ENCODE measurements at places on chromosomes 7 and 10.
A peak's percentile ranks its signal among the peaks of the same experiment; 100 is the strongest.

- DNase-seq: peak; percentile 50
Measured at GRCh38 chr10:61992671-61993668, 91.5 kb downstream of the ARID5B start.

DNA sequence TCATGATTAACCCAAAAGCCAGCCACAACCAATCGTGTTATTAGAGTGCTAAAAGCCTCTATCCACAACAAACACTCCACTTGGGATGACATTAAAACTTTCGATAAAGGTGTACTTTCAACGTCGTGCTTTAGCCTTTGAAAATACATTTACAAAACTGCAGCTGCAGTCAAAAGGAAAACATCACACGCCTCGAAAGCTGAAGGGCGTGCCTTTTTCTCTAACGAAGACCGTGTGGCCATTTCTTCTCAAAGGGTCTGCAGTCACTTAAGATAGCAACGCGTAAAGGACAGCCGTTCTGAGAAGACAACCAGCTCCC lies 1.1 kb downstream of the ARHGAP12 start:
- peak; percentile 5 for DNase-seq

GRCh38 chr7:157444011-157444842 lies 107.4 kb downstream of the DNAJB6 start:
- DNase-seq: no peak

GRCh38 chr10:17412323-17412722 lies 42.1 kb downstream of the ST8SIA6 start:
- DNase-seq: no peak

DNA sequence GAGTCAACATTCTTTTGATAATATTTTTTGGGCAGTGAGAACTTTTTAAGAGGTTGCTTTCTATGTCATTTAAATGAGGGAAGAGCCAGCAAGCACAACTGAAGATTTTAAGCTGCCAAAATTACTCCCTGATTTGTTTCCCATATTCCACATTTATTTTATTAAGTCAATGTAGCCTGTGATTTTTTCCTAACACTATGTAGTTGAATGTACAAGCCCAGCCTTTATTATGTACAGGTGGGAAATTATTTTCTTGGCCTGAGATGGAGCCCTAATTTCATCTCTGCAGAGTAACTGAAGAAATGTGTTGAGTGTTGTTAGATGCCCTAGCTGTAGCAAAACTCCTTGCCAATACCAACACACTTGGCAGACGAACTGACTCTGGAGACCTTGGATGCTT lies 83.1 kb upstream of the MINDY3 start:
- no peak for DNase-seq

DNA sequence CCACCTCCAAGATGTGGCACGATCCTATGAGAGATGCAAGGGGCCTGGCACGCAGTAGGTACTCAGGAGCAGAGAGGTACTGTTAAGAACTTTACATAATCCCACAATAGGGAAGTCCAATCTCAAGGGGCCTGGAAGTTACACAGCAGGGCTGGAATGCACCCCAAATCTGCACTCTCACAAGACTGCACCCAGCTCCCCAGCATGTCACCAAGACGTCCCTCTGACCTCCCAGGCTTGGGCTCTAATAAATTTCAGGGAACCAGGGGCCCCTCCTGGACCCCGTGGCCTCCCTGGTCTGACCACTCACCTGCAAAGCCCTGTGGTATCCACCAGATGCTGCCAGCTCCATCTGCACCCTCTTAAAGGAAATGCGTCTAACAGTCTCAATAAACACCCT lies 94.9 kb downstream of the OAT start:
- DNase-seq: no peak

GRCh38 chr10:88531392-88532052 lies 51.6 kb downstream of the RNLS start:
- no peak for DNase-seq

DNA sequence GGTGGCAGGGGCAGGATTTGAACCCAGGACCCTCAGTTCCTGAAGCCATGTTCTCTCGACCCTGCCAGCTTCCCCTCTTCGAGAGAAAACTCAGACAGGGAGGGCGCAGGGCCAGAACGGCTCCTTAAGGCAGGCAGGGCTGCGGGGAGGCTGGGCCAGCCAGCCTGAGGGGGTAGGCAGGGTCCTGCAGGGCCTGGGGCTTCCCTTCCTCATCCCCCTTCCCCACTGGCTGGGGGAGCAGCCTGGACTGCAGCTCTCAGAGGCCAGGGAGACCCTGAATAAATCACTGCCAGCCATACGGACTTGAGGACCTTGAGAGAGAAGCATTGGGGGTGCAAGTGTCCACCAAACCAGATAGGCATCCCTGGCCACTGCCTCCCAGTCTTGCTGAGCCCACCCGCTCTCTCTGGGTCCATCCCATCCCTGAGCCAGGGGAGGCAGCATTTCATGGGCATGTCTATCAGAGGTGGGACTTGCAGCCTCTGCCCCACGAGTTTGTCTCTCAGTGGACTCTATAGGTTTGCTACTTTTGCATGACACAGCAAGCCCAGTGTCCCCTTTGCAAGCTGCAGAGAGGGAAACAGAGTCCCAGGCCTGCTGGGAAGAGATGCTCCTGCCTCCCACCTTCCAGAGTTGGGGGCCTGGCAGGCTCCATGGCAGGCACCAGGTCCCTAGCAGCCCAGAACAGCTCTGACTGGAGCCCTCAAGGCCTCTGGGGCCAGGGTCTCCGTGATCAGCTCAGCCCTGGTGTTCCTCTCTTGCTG lies 70.9 kb downstream of the MYL10 start:
- DNase-seq: no peak

- no peak for DNase-seq
Measured at GRCh38 chr7:37212556-37212955, 236.1 kb downstream of the ELMO1 start.

GRCh38 chr7:18119985-18120384 lies 92.3 kb upstream of the PRPS1L1 start:
- no peak for DNase-seq

- peak; percentile 79 for DNase-seq
Measured at GRCh38 chr7:63925626-63926460, 72.8 kb upstream of the ZNF722 start.

- DNase-seq: no peak
Measured at GRCh38 chr10:101769541-101770180, 6.3 kb downstream of the FGF8 start.

DNA sequence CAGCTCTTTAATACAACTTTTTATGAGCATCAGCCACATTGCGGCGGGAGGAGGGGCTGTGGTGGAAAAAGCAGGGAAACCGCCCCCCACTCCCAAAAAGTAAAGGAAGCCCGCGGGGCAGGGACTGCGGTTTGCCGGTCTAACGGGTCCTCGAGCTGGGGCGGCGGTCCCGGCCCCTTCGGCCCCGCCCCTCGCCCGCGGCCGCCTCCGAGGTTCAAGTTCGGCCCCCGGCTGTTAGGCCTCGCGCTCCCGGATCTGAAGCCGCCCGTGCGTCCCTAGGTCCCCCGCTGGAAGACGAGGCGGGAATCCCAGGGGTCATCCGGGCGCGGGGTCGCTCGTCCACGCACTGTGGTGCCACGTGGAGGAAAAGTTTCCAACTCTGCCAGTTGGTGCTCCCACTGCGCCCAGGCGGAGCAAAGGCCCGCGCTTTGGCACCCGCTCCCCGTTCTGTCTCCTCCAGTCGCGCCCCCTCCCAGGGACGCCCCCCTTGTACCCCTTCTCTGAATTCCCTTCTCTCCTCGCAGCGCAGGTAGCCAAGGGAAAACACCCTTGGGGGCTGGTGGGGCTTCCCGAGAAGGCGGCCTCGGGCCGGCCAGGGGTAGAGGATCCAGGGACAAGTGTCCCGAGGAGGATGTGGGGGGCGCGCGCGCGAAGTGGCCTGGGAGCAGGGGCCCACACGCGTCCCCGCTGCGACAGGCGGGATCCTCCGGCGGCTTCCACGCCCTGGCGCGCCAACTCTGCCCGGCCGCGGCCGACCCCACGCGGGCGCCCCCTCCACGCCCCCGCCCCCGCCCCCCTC lies 798 bp upstream of the AUTS2 start:
- DNase-seq: no peak

DNA sequence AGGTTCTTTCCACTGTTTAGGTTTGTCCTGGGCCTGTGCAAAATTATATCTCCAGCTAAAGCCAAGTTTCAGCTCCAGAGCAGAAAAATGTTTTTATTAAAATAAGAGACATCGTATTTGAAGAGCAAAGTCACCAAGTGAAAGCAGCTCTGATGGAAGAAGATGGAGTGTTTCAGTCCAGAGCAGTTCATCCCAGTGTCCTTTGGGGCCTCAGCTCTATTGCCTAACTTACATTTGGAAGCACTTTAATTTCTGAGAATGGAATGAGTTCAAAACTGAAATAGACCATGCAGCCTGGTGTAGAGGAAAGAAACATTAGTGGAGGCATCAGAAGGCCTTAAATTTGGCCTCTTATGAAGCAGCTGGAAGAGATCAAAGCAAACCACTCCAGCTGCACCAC lies 545.2 kb downstream of the SORCS1 start:
- DNase-seq: no peak

GRCh38 chr7:106715730-106716129 lies 54.8 kb upstream of the CCDC71L start:
- no peak for DNase-seq

DNA sequence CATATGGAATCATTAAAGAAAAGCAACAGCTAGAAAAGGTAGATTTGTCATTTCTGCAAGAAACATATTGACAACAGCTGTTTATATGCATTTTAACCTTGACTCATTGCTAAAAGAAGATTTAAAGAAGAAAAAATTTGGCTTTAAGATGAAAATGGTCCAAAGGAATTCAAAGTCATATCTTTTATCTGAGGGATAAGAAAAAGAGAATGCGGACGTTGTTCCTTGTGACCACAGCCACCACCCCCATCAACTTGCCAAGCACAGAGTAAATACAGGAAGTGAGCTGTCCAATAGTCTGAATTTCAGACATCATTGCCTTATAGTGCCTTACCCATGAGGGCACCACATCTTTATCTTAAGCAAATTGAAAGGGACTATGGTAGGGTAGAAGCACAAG lies 7.3 kb upstream of the CRPPA start:
- DNase-seq: no peak

- DNase-seq: no peak
Measured at GRCh38 chr7:122136078-122136477, 8.0 kb downstream of the AASS start.

DNA sequence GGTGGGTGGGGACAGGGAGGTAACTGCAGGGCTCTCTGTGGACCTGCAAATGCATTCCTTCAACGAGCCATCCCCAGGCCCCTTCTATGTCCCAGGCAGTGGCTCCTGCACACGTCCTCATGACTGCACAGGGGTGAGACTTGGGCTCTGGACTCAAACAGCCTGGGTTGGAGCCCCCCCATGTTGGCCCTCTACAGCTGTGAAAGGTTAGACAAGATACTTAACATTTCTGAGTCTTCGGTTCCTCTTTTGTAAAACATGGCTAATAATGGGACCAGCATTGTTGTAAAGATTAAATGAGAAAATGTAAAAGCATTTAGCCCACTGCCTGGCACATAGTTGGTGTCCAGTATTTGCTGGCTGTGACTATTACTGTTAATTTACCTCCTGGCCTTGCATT lies 41.8 kb downstream of the CHST3 start:
- DNase-seq: no peak

DNA sequence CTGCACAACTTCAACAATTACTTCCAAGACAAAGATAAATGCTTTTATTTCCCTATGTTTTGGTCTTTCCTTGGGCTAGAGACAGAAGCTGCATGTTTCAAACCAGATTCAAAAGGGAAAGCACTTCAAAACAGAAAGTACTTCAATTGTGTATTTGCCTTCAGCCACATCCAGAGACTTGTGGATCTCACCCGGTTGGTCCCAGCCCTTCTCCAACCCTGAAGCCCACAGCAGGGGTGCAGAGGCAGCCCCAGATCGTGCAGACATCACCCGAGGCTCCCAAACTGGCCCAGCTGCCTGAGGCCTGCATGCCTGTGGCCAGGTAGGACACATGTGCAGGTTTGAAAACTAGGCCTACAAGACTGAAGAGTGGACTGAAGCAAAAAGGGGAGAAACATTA lies 80.8 kb downstream of the ALOX5 start:
- no peak for DNase-seq

DNA sequence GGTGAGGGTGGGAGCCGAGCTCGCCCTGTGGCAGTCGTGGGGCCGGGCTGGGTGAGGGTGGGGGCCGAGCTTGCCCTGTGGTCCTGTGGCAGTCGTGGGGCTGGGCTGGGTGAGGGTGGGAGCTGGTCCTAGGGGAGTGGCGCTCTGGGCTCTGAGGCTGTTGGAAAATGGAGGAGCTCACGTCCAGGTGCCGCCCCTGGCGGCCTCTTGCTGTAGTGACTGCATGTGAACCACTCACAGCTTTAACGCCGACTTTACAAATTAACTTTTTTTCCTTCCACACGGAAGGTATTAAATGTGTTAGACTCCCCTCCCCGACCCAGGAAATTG lies 312.6 kb downstream of the WDR37 start:
- peak; percentile 65 for DNase-seq

DNA sequence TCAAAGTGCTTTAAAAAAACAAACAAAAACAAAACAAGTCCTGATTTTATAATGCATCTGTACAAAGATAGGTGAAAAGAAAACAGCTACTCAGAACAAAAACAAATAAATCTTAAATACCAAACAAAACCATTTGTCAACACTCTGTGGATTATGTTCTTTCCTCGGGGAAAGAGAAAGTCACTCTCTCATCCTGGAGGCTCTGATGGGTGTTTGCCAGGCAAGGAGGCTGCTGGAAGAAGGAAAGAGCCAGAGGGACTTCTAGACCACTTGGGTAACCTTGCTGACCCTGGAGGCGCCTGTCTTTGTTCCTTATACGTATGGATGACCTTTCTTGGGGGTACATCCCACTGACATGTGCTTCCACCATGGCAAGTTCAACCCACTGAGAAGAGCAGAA lies 92.8 kb downstream of the ZRANB1 start:
- no peak for DNase-seq

DNA sequence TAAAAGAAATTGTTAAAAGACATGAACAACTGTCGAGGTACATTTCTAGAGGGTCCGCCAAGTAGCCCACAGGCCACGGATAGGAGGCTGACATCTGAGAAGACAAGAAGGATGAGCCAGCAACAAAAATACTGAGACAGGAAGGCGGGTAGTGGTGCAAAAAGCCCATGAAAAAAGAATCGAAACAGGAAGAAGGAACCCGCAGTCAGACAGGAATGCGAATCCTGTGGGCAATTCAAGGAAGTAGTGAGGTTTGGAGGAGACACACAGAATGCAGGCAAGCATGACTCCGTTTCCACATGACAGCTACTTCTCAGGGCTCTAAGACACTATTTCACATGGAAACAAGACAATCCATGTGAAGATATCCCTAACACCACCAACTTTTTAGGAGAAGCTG lies 125.2 kb downstream of the DOCK4 start:
- no peak for DNase-seq
